Fibroblast of skin of right quadriceps (primary cell): ENCODE measurements at places on chromosomes 7 and 10.

GRCh38 chr10:86063341-86063740 lies 303.3 kb downstream of the GRID1 start:
- DNase-seq = no peak

DNA sequence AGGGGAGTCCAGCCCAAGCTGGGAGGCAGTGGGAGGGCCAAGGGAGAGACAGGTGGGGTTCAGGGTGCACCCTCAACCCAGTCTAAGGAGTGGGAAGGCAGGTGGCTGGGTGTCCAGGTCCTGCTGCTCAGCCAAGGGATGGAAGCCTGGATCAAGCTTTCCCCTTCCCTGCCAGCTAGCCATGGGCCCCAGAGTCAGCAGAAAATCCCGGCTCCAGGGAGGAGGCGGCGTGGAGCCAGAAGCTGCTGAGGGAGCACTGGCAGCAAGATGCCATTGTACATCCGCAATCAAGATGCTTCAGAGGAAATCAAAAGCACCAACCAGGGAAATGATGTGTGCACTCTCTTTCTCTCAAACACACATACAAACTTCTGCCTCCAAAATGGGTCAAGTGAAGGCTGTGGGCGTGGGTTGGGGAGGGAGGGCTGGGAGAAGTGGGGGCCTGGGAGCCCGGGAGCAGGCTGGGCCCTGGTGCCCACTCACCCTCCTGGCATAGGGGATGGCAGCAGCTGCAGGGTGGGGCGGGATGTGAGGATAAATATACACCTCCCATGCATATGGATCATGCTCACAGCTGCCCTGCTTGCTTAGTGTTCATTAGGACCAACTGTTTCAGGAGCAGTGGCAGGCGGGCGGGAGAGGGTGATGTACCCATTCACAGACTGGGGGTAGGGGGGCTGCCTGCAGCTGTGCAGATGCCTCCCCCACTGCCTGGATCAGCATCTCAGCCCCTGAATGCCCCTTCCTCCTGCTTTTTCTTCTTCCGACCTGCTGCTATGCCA lies 24.2 kb downstream of the TRIM8 start:
- no peak for DNase-seq

DNA sequence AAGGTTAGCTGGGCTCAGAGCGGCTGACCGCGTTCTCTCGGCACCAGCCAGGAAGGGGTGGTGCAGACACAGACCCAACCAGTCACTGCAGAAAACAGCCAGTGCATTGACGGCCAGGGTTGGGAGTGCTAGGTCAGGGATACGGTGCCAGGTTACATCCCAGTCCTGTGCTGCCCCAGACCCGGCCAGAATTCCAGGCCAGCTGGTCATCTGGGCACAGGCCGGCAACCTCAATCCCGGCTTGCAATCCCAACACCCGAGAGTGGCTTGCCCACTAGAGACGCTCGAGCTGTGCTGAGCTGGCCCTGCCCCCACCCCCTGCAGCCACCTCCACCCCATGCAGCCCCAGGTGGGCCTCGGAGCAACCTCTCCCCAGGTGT lies 3.8 kb downstream of the PRAP1 start:
- DNase-seq = no peak

DNA sequence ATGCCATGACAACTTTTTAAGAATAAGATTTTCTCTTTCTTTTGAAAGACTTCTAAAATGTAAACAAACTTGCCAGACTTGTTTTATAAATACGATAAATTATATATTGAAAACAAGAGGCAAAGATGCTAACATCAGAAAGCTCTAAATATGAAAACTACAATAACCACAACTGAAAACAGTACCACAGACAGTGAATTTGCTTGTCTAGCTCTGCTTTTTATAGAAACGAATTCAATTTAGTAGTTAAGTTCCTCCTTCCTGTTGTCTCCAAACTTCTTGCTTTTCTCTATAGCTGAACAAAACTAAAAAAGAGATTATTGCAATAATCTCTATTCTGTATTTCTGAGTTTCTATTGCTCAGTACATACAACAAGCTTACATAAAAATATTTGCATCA lies 147.4 kb downstream of the CALCR start:
- no peak for DNase-seq

- no peak for DNase-seq
Measured at GRCh38 chr7:128011131-128011661, 20.0 kb downstream of the LRRC4 start.

GRCh38 chr10:27341001-27341400 lies 100.4 kb upstream of the ACBD5 start:
- DNase-seq = no peak

DNA sequence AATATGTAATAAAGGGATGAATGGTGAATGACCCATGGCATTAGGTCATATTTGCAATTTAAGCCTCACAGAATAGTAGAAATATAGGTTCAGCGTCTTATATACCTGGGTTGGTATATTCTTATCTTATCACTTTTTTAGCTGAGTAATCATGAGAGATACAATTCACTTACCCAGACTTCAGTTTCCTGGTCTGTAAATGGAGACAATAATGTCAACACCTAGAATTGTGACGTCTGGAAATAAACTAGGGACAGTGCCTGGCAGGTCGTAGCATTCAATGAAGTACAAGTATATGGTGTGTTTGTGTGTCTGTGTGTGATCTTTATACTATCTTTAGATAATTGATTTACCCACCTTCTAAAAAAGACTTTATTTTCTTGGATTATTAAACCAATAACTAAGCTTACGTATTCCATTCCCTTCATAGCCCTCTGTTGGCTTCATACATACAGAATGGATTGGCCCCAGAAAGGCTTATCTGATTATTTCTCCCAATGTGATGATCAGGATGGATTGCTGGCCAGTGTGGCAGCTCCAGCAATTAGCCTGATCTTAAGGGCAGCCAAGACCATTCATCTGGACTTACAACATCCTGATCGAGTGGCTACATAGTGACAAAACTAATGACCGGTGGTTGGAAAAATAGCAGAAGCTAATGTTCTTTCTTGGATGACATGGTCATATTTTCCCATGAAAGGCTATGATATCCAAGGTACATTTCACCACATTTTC lies 121.2 kb upstream of the NPVF start:
- no peak for DNase-seq

DNA sequence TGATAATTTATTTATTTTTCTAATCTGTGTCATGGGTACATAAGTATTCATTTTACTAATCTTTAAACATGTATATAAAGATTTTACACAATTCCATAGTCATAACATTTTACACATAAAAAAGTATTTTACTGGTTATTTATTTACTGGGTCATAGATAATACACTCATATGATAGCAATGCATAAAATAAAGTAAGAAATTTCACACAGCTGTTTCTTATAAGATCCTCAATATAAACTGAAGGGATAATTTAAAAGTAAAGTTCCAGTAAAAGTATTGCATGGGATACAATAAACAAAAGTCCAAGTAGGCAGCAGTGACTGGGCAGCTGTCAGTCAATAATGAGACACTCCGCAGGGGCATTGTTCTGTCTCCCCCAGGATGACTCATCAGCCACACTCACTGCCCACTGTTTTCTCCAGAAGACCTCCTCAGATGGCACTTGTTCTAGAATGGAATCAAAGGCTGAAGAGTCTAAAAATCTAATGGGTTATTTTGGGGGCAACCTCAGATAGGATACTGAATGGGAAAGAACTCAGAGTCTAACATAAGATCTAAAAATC lies 32.7 kb downstream of the DPY19L1 start:
- peak; percentile 17 for DNase-seq

- peak; percentile 48 for DNase-seq
Measured at GRCh38 chr7:134420424-134421125, 38.3 kb downstream of the AKR1B1 start.

DNA sequence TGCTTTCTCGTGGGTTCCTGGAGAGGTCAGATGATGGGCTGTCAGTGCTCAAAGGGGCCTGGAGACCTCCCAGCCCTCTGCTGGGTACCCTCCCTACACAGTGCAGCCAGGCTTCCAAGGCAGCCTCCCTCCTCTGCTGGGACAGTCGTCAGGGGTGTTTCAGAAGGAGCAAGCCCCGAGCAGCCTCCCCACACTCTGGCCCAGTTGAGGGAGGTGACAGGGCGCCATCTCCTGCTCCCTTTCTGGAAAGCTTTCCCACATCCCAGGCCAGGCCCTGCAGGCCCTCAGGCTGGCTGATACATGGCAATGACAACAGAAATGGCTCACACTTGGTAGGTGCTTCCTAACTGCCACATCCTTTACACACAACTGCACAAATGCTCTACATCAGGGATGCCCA lies 32.1 kb downstream of the KCNMA1 start:
- DNase-seq = peak; percentile 47

DNA sequence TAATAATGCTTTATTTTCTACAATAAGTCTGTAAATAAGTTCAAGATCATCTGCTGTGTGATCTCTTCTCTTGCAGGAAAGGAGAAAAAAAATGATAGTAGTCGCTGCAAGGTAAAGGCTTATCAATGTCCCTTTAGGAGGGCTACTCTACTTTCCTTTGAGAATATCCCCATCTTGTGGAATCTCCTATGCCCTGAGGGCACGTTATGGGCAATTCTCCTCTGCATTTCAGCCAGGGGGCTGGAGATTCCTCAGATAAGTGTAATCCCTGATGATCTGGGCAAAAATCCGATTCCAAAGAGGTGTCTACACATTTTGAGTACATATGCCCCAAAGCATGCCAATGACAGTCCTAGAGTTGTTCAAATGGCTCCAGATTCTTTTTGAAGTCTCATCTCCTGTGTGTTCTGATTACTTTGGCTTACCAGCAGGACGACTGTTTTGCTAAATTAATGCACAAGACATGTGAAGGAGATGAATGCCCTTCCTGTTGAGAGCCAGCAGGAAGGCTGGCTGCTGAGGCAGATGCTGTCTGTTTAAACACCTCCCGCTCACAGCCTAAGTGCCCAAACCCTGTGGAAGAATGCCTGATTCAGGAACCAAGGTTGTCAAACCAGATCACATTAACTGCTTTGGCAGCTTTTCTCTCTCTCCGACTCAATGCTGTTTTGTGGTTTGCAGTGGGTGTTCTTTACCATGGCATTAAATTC lies 171.2 kb upstream of the COL1A2 start:
- DNase-seq = peak; percentile 62

DNA sequence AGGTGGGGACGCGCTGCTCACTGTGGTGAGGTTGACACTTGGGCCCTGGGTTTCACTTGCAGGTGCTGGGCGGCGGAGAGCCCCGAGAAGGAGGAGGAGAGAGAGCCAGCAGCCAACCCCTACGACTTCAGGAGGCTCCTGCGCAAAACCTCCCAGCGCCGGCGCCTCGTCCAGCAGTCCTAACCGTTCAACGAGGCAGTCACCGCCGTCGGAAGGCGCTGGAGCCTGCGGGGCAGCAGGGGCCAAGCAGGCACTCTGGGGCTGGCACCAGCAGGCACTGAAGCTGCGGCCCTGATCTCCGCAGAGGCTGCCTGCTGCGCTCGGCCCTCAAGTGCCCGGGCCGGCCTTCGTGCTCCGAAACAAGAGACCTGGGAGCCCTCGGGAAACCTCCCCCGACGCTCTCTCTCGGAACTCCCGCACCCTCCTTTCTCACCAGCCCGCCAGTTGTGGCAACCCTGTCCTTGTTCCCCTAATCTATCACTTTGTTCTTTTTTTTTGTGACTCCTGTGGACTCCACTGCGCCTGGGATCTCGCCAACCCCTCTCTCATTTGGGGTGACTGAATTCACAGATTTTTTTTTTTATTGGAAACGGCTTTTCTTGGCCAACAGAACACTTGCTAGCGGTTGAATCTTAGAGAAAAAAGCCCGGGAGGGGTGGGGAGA lies 4.7 kb upstream of the GAD2 start:
- DNase-seq = no peak
